Cardiac septum (tissue), 1 donor: ENCODE measurements at places on chromosomes 3 and 15. TPM values are rescaled to one million over a fixed set of nuclear protein-coding genes. Genes with fewer than 3 reads are reported as not detected.

Gene BFSP2
- total RNA-seq = not detected

Gene ECT2
- total RNA-seq = 3.0 TPM

Gene PARP9
- 15.0 TPM for total RNA-seq

Gene A4GNT
- not detected for total RNA-seq

Gene TICRR
- total RNA-seq = 0.03 TPM

Gene TP63
- 0.40 TPM for total RNA-seq

Gene ACTRT3
- total RNA-seq = 0.57 TPM

Gene DPPA2
- not detected for total RNA-seq

Gene ISLR
- 16.2 TPM for total RNA-seq

Gene SLC12A8
- total RNA-seq = 0.51 TPM

DNA sequence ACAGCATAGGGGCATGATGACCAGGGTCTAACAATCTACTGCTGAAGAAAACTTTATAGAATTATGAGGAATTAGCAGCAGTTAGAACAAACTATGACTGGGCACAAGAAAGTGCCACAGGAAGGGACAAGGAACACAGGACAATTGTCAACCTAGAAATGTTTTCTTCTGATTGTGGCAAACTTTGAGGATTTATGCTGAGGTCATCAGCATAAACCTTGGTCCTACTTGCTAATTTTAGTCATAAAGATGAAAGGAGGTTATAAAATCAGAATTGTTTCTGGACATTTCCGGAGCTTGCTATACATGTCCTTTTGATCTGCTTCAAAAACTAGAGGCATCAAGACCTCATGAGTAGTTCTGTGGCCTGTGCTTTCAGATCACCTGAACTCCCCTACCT is 446.6 kb upstream of the THBS1 start:
- DNase-seq = no peak

DNA sequence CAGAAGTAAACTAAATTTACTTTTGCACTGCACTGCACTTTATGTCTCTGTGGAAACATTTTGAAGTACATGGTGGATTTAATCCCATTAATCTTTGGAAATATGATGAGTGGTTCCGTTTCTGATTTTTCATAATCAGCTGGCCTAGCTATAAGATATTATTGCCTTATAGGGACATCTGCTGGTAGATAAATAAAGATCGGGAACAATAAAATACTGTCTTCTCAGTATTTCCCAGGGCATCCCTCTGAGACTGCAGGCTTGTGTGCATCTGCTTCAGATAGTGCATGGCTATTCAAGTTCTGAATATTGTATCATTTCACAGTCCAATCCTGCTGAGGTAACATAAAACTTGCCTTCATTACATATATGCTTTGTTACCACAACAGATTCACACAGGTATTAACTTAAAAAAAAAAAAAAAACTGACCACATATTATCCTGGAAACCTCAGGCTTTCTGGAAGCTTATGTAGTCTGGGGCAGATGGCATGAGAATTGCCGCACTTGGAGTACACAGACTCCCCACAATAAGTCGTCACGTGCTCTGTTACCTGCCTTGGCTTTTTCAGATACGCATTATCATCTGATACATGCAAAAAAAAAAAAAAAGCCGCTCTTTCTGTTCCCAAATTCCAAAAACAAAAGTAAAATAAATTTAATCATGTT is 330.8 kb upstream of the AGTR1 start:
- DNase-seq = no peak

GRCh38 chr15:80876348-80876674 is 97.1 kb downstream of the CEMIP start:
- DNase-seq = no peak

- peak; percentile 82 for DNase-seq
Measured at GRCh38 chr3:52317208-52318000, 1.3 kb downstream of the DNAH1 start.

DNA sequence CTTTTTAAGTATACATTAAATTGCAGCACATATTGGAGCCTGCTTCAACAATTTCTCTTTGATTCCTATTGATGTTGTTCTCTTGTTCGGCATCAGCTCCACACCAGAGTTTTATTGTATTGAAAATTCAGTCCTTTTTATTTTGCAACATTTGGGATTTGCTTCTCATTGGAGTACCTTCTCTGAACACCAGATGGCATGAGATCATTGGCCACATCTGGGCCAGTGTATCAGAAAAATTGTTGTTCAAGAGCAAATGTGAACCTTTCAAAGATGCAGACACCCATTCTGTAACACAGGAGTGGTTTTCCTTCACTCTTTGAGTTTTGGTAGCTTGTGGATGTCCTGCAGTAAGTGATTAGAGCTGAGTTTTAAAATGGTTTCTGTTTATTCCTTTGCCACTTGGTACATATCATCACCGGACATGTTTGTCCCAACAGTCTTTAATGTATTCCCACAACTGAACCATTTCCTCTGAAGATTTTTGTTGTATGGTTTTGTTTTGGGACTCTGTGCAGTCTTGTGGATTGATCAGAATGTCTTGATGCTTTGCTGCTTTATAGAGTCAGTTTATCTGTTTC is 96.1 kb downstream of the MCTP2 start:
- no peak for DNase-seq

- DNase-seq = no peak
Measured at GRCh38 chr3:36219398-36219797, 160.9 kb upstream of the STAC start.

- DNase-seq = no peak
Measured at GRCh38 chr3:151268267-151269235, 9.8 kb downstream of the P2RY14 start.

DNA sequence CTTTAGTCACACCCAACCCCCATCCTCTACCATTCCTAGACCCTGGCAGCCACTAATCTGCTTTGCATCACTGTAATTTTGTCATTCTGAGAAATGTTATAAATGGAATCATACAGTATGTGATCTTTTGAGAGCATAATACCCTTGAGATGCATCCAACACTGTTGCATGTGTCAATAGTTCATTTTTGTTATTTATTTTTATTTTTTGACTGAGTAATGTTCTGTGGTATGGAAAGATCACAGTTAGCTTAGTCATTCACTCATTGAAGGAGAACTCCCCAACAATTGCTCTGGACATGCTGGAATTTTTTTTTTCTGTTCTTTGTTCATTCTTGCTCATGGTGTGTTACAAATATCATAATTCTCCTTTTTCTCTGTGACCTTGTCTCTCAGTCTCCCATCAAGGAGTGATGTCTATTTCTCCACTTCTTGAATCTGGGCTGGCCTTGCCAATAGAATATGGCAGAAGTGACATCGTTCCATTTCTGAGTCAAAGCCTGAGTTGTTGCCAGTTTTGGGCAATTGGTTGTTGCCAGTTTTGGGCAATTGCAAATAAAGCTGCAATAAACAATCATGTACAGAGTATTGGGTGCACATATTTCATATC is 6.8 kb upstream of the ADPGK start:
- DNase-seq = no peak
